ENCODE measurements at places on chromosomes 4 and X.

DNA sequence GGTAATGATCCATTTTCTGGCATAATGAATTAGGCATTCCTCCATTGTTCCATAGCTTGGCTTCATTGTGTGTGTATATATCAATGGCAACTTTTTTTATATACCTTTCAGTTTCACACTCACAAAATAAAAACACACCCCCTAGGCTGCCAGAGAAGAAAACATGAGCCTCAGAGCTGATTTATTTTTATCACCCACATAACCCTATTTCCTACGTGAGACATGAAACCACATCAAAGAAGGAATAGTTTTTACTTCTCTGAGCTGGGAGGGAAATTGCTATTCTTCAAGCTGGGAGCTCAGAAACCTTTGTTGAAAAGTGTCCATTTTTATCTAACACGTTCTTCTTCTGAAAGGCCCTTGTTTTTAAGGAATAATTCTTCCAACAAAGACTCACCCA, 126.7 kb upstream of the RAI2 start:
- DNase-seq: no peak

DNA sequence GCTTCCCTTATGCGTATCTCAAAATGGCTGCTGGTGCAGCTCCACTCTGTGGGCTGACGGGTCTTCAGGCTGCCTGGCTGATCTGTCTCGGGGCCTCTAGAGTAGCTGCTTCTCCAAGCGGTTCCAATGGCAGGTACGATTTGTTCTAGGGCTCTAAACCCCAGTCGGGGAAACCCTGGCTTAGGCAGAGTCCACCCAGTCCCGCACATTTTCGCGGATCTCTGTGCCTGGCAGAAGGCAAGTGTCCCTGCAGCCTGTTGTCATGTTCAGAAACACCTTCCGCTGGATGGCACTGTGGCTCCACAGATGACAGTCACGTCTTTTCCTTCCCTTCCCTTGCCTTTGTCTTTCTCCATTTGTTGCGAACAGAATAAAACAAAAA, 54.4 kb downstream of the NBDY start:
- DNase-seq: no peak

DNA sequence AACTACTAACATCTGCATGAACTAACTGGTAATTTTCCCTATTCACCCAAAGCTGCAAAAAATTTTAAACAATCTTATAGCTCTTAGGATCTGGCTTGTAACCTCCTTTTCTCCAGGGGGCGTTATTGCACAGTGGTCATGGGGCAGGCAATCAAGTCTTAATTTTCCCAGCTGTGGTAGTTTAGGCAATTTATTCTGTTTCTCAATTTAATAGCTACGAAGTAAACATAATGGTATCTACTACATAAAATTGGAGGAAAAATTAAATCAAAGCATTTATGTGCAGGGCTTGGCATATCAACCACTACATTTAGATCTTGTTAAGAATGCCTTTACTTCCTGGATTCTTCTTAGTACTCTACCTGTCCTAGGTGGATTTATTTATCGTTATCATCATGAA, 137.4 kb upstream of the GUCY1A1 start:
- no peak for DNase-seq

DNA sequence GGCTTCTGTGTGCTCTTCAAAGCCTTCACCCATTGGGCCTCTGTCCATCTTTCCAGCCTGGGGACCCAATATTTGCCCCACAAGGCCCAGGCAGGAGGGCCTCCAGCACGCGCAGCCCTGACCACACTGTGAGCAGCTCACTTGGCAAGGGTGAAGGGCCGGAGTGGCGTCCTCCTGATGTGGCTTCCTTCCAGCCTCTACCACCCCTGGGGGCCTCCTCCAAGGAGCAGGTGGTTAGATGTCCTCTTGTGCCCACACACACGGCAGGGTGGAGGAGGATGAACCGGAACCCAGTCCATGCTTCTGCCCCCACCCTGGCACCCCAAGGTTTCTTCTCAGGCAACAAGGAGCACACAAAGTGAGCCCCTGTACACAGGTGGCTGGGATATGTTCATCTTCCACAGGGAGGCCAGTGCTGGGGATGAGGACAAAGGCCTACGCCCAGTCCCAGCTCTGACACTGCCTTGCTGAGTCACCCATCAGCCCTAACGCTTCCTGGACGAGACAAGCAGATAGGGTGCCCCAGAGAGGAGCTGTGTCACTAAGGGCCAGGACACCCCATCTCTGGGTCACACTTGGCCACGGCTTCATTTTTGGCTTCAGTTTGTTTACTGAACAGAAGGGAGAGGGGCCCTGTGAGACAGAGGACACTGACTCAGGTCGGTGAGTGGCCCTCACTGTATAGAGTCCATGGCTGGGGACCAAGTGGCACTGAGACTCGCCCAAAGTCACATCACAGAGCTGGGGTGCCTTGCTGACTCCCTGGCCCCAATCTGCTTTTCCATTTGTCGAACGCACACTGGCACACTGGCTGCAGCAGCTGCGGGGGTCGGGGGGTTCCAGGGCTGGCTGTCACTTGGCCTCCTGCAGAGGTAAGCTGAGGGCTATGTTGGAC, 1.9 kb downstream of the UBL4A start:
- DNase-seq: no peak

All from stimulated activated CD4-positive, alpha-beta T cell treated with anti-CD3 and anti-CD28 coated beads, Interleukin-15, amount 100 ng/mL, for 48 hours (primary cell).